ENCODE measurements at places on chromosomes 1 and 21.

- DNase-seq, result no peak
Measured at GRCh38 chr1:184068354-184068753, 16.8 kb downstream of the TSEN15 start.

DNA sequence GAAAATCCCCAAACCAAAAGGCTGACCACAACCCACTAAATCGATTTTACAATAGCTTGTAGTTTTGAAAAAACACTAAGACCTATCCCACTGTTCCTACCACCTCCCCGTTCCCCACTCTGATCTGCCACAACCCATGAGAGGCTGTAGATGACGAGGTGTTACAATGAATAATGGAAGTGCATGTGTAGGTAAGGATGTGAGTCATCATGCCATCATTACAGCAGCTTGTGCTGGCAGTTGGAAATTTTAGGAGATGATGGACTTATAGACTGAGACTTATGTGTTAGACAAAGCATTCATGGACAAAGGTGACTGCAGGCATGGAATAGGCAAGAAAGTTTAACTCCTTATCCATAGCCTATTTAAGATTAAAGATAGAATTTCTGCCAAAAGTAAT lies 184.7 kb upstream of the CACYBP start:
- no peak for DNase-seq

DNA sequence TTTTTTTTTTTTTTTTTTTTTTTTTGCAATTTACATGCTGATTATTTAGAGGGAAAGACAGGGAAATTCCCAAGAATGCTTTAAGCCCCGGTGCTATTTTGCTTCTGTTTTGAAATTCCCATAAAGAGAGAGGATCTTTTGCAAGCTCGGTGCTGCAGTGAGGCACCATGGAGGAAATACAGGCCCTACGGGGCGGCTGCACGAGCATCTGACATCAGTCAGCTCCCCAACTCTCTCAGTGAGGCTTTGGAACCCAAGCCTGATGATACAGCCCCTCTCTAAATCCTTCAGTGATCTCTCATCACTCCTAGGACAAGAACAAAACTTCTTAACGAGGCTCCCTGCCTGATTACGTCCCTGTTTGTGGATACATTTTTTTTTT lies 791 bp upstream of the CHI3L1 start:
- no peak for DNase-seq

- no peak for DNase-seq
Measured at GRCh38 chr21:46058431-46059145, 39.3 kb upstream of the COL6A2 start.

All from CD4-positive, alpha-beta T cell treated with Interleukin-15 for 4 hours (primary cell).